ENCODE measurements at places on chromosomes 11 and 22.

GRCh38 chr22:44025171-44026065, 1.3 kb downstream of the PARVB start:
- no peak for DNase-seq

GRCh38 chr22:24289114-24289513, 18.5 kb downstream of the SPECC1L start:
- DNase-seq: no peak

- no peak for DNase-seq
Observed at GRCh38 chr11:70530010-70530409, 131.7 kb downstream of the CTTN start.

DNA sequence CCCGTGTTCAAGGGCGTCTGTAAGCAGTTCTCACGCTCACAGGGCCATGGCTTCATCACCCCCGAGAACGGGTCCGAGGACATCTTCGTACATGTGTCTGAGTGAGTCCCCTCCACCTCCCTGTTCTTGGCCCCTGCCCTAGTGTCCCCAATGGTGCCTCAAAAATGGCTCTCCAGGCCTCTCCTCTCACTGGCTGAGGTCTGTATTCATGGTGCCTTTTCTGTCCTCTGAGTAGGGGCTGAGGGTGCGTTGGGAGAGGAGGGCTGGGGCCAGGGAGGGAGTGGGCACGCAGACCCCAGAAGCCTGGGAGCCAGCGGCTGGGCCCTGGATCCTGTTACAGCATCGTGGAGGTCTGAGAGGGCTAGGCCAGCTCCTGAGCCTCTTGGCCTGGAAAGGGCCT, 12.9 kb downstream of the CSDC2 start:
- DNase-seq: no peak

DNA sequence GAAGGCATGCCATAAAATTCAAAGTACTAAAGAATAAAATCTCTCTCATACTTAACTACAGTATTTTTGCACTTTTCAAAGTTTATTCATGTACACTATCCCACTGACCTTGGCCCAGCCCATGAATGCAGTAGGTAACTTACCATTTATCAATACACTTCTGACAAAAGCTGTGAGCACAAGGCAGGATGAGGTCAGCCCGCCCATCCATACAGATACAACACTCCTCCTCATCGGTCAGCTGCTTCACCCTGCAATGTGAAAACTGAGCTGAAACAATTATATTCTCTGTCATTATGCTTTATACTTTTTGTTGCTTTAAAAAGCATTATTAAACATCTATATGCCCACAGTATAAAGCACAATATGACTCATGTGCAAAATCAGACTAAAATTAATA, 22.1 kb downstream of the RNF141 start:
- DNase-seq: no peak

- no peak for DNase-seq
Observed at GRCh38 chr11:61966734-61967115, 709 bp downstream of the FTH1 start.

DNA sequence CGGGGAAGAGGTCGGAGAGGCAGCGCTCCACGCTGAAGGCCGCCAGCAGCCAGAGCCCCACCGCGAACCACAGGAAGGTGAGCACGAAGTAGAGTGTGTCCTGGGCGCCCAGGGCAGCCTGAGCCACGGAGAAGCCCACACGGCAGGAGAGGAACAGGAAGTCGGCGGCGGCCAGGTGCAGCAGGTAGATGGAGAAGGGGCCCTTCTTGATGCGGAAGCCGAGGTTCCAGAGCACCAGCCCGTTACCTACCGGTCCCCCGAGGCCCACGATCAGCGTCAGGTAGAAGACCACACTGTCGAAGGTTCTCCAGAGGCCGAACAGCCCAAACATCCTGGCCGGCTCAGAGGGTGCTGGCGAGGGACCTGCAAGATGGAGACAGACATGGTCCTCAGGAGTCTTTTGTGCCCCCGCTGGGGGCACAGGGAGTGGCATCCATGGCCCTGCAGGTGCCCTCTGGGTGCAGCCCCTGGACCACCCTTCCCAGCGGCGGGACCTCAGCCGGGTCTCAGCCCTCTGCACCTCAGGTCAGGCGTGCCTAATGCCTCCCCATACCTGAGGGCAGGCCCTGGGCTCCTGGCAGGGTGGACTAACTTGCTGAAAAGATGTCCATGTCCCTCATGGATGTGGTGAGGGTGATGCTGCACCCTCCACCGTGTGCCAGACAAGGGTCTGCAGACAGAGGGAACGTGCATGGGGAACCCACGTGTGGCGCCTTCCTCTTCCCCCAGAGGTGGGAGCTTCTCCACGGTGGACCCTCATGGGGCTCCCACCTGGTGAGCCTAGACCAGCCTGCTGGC, at the start of gene MRGPRG:
Gene MRGPRG, minus strand, starts transcription at position 331 of the 798 bp plus-strand sequence. Its CDS starts 0 bp downstream, at position 331.
- DNase-seq: no peak

- DNase-seq: no peak
Observed at GRCh38 chr22:43118953-43119458, 8.5 kb downstream of the BIK start.

GRCh38 chr22:35258191-35258988, 1.1 kb downstream of the HMGXB4 start:
- DNase-seq: no peak

DNA sequence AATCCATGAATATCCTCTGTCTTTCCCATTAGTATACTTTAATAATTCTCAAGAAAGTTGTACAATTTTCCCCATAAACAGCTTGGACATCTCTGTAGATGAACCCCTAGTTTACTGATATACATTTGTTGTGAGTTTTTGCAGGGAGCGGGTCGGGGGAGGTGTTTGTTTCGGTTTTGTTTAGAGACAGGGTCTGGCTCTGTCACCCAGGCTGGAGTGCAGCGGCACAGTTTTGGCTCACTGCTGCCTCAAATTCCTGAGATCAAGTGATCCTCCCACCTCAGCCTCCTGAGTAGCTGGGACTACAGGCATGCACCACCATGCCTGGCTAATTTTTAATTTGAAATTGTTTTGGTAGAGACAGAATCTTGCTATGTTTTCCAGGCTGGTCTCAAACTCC, 57.6 kb downstream of the IGLL5 start:
- no peak for DNase-seq

DNA sequence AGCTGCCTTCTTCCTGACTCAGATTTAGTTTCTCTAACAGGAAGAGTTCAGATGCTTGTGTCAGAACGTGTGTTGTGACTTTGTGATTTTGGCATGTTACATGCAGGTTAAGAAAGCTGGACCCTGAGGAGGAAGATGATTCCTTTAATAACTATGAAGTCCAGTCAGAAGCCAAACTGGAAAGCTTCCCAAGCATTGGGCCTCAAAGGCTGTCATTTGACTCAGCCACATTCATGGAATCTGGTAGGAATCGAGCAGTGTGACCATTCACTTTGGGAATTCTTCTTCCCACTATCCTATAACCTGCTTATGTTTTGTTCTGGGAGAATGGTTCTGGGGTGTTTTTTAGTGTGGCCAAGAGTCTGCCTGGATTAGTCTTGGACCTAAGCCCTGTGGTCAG, 48.0 kb downstream of the CABIN1 start:
- no peak for DNase-seq

GRCh38 chr11:96091476-96091875, 167.6 kb upstream of the MTMR2 start:
- no peak for DNase-seq

- DNase-seq: no peak
Observed at GRCh38 chr22:30038219-30038618, 42.0 kb upstream of the HORMAD2 start.

DNA sequence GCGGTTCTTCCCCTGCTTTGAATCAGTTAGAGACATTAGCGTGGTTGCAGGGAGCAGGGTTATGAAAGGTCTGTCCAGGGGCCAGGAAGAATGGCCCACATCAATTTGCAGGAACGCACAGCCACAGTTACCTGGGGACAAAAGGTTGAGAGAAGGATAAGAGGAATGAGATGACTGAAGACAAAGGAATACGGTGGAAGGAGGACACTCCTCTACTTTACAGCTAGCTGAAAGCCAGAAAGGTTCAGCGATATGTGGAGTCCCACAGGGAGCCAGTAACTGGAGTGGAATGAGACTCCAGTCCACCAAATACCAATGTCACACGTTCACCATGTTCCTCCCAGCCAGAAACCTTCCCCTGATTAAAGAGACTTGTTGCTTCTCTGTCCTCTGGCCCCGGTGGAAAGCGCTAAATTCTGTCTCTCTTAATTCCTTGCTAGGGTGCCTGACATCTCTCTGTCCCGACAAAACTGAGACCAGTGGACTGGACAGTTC, 10.7 kb downstream of the XNDC1N start:
- no peak for DNase-seq

DNA sequence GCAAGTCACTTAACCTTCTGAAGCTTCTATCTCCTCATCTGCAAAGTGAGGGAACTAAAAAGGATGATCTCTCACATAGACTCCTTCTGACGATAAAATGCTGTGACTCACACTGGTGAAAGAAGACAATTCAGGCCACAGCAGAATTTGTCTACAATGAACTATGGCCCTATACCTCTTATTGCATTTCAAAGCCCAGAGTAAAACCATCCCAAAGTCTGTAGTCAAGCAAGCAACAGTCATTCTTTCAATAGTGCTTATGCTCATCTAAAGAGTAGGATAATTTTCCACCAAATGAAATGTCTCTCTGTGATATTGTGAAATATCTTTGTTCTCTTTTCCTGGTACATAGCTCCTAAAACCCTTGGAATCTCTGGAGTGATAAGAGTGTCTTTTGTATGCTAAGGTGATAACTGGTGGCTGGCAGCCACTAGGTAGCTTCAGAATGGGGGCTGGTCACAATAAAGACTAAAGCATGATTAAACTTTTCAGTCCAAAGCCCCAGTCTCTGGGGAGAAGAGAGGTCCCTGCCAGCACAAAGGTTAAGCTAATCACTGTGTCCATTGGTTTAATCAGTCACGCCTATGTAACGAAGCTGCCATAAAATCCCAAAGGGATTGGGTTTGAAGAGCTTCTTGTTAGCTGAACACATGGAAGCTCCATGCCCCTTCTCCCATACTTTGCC, 30.8 kb downstream of the SYTL2 start:
- DNase-seq: no peak

GRCh38 chr22:40051322-40051721, 56.6 kb downstream of the FAM83F start:
- no peak for DNase-seq

- no peak for DNase-seq
Observed at GRCh38 chr11:11620173-11620920, 1.5 kb downstream of the GALNT18 start.

DNA sequence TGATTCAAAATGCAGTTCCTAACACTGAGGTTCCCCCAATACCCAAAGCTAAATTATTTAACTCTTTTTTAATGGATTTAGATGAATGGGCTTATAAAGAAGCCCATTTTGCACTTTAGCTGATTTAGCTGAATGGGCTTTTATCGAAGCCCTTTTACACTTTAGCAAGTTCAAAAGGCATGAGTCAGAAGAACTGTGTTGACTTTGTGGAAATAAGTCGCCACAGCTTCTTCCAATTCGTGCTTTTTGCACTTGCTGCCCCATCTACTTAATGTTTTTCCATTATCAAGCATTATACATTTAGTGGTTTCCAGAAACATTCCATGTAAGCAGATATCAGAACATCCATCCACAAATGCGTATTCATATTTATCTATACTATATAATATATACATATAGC, 20.5 kb upstream of the GRIA4 start:
- DNase-seq: no peak

DNA sequence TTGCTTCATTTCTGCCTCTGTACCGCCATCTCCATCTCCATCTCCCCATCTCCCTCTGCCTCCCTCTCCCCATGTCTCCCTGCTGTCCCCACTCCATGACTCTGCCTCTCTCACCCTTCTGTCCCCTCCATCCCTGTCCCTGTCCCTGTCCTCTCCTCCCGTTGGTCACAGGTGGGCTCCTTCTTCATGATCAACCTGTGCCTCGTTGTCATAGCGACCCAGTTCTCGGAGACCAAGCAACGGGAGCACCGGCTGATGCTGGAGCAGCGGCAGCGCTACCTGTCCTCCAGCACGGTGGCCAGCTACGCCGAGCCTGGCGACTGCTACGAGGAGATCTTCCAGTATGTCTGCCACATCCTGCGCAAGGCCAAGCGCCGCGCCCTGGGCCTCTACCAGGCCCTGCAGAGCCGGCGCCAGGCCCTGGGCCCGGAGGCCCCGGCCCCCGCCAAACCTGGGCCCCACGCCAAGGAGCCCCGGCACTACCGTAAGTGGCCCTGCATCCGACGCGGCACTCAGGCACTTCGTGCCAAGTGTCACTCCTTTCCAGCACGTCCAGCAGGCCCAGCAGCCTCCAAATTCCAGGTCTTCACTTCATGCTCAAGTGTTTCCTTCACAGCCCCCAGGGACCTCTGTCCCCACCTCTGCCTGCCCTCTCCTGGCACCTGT, 76.0 kb downstream of the CACNA1I start:
- no peak for DNase-seq

DNA sequence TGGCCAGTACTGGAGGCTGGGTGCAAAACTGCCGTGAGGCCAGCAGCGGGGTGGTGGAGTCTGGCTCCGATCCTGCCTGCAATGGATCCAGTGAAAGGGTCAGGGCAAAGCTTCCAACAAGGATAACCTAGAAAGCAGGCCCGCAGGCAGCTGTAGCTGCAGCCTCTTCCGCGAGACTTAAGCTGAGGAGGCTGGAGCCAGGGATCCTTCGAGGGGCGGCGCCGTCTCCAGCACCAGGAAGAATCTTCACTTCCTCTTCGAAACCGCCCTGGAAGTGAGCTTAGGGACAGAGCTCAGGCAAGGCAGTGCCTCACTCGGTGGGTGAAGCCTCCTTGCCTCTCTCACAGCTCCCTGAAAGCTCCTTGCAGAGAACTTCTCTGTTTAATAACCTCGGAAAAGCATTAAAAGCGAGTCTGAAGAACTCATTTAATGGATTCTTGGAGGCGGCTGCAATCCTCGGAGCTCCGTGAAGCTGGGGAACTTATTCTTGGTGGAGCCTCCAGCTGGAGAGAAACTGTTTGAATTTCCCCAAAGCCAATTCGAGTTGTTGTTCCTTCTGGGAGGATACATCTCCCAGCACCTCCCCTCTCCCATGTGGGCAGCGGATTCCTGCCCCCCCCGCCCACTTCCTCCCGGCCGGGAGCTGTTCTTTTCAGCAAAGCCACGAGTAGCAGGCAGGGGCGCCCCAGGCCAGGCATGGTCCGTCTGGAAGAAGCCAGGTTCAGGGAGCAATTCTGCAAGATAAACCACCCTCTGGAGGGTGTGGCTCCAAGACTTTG, 169.9 kb downstream of the CTTN start:
- DNase-seq: no peak

DNA sequence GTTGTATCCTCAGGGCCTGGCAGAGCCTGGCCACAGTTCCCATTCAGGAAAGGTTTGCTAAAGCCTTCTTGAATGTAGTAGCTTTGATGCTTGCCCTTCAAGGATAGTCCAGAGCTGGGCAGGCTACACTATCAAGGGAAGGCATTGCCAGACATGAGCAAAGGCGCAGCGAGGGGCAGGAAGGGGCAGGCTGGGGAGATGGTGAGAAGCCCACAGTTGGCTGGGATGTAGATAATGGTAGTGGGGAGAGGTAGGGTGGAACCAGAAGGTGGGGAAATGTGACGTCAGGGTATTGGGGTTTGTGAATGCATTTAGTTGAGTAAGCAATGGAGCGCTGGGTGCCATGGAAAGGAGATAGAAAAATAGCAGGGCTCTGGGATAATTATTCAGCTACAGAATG, 28.6 kb downstream of the LRRC32 start:
- DNase-seq: no peak

GRCh38 chr11:72643547-72643946, 30.7 kb downstream of the PDE2A start:
- DNase-seq: no peak

Data from esophagus squamous epithelium (tissue), 5 donors.